CD4-positive, alpha-beta T cell treated with Interleukin-6 for 4 hours (primary cell): ENCODE measurements at places on chromosomes 16 and 17.

DNA sequence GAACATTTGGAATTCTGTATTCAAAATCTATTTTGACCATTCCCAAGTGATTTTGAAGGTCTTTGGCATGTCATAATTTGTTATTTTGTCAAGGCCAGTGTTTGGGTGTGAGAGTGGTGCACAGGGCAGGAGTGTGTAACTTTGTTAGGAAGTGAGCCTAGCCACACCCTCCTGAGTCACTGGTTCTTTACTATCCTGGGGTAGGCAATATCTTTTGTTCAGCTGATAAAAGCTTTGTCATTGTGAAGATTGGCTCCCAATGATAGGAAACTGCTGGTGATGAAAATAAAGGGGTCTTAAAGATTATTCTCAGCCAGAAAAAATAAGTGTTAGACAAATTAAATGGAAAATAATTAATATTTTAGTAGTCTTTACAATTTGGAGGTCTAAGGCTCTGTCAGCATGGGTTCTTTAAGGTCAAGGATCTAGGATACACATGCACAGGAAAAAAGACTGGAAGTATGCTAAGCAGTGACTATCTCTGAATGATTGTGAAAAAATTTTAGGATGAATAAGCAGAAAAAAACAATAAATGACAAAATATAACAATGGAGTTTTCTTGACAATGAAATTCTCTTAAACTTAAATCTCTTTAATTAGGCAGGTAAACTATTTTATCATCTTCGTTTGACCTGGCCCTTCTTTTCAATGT is 5.1 kb downstream of the UBN1 start:
- DNase-seq: peak; percentile 10

DNA sequence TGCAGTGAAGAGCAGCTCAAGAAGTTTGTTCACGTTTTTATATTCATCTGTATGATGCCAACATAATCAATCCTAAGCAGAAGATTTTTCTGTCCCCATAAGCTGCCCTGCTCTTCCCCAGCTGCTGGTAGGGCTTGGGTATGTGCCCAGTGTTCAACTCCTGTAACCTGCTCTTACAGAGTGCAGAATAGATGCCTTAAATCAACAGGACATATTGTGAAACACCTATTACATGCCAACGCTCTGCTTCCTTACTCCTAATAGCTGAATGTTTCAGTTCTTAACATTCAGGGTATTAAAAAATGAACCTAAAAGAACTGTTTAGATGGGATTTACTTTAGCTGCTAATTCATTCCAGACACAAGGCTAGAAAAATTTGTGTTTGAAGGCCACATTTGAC is 190.9 kb downstream of the HS3ST3A1 start:
- no peak for DNase-seq

GRCh38 chr16:81189100-81189664 is 49.3 kb upstream of the BCO1 start:
- no peak for DNase-seq

- DNase-seq: no peak
Observed at GRCh38 chr17:72976971-72977770, 115.3 kb downstream of the SLC39A11 start.

GRCh38 chr17:1469231-1469852 is 13.3 kb upstream of the CRK start:
- no peak for DNase-seq

GRCh38 chr17:59853168-59853918 is 39.4 kb downstream of the TUBD1 start:
- peak; percentile 77 for DNase-seq

- DNase-seq: peak; percentile 87
Observed at GRCh38 chr16:65745-66144, 6.7 kb downstream of the RHBDF1 start.

DNA sequence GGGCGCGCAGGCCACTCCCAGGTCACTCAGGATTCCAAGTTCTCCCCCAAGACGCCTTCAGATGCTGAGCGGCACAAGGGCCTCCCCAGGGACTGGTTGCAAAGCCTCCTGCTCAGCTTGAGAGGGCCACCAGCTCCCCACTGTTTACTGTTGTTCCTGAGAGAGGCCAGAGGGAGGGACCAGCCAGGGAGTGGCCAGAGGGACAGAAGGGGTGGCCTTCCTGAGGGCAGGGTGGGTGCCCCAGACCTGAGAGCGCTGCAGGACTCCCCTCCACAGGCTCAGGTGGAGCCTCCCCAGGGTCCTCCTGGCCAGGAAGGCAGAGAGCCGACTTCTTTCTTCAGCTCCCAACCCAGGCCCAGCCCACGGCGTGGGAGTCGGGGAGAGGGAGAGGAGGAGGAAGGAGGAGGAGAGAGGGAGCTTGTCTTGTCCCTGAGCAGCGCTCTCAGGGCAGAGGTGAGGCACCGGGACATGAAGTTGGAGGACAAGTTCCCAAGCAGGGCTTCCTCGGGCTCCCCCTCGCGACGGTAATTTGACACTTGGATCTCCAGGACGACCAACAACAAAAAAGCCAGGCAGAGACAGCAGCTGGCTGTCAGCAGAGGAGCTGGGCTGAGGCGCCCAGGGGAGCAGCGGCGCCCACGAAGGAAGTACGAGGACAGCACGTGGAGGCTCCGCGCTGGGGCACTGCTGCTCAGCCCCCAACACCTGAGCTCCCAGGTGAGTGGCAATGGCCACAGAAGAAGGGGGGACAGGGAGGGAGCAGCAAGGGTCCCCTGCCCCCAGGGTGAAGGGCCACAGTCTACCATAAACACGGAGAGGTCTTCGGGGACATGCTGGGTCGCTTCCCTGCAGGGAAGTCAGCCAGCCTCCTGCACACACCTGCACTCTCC is 497 bp downstream of the SMIM5 start:
- DNase-seq: peak; percentile 67

DNA sequence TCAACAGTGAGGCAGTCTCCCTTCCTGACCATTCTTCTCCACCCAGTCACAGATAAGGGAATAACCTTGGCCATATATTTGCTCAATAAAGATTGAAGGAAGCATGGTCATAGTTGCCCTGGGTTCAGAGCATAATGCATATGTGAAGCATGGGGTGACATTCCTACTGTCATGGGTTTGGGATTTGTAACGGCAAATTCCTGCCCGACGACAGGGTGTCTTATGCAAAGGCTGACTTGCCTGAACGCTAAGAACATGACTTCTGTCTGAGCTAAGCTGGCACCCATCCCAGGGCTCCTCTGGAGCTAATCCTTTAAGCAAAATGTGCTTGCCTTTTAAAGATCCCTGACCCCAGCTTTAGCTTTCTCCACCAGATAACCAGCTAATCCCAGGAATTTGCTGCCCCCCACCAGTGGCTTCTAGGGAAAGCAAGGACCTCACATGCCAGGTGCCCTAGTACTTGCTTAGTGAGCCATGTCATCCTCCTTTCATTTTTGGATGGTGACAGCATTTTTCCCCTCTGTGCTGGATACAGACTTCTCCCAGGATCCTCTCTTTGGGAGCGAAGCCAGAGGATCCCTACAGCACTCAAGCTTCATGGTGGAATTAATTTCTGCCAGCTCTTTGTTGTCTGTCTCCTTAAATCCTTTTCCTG is 11.7 kb downstream of the SLC7A6OS start:
- DNase-seq: no peak

DNA sequence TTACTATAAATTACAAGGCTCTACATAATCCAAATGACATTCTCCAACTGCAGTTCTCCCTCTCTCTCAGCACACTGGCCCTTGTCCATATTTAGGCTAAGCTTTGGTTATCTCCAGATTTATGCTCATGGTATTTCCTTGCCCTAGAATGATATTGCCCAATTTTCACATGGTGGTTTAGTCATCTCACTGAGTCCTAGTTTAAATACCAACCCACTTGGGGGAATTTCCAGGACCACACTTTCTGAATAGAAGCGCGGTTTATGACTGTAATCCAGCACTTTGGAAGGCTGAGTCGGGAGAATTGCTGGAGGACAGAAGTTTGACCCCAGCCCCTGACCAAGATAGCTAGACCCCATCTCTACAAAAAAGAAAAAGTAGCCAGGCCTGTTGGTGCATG is 280.1 kb upstream of the MON1B start:
- DNase-seq: no peak

GRCh38 chr16:59880611-59881010 is 1146.5 kb upstream of the GOT2 start:
- DNase-seq: no peak

- no peak for DNase-seq
Observed at GRCh38 chr16:68090533-68090932, 5.4 kb downstream of the NFATC3 start.

DNA sequence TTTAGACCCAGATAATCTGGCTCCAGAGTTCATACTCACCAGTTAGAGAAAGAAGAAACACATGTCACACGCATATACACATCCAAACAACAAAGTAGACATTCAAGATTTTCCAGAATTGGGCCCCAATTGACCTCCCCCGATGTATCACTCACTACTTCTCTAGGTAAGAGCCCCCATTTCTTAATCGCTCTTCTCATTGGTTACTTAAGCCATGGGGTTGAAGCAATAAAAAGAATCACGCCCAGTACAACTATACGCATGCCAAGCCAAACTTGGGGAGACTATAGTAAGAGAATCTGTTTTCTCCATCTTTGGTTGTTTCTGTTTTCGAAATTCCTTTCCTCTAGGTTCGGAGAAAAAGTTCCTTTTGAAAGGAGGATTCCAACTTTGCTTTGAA is 565 bp downstream of the DDX52 start:
- no peak for DNase-seq

GRCh38 chr17:39617446-39618245 is 9.1 kb upstream of the PPP1R1B start:
- peak; percentile 70 for DNase-seq

DNA sequence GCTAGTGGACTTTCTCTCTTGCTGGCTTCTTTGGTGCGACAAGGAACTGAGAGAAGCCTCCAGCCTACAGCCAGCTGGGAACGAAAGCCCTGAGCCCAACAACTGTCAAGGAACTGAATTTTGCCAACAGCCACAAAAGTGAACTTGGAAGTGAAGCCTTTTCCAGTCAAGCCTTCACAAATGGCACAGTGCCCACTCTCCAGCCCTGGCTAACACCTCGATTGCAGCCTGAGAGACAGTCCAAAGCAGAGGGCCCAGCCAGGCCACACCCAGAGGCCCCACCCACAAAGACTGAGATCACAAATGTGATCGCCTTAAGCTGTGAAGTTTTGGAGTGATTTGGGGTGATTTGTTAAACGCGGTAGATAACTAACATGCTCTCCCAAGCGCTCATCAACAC is 244.6 kb upstream of the SDK2 start:
- no peak for DNase-seq

DNA sequence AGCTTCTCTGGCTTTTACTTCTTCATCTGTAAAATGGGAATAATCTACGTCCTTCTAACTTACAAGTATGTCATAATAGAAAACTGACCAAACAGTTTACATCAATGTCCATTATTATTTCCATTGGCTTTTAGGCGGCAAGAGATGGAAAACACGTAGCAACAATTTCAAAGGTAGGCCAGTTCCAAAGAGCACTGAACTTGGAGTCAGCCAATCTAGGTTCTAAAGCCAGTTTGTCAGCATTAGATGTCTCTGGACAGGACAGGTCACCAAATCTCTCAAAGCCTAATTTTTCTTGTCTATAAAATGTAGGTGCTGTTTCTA is 17.6 kb downstream of the HLF start:
- DNase-seq: no peak

- DNase-seq: no peak
Observed at GRCh38 chr17:70405492-70406220, 236.3 kb downstream of the KCNJ2 start.

- DNase-seq: no peak
Observed at GRCh38 chr16:6114691-6115090, 1017.1 kb upstream of the EEF2KMT start.
